ENCODE measurements at places on chromosomes 16 and 17. TPM values are rescaled to one million over a fixed set of nuclear protein-coding genes. Genes with fewer than 3 reads are reported as not detected.

SRL gene
- not detected for total RNA-seq

CCDC92B gene
- not detected for total RNA-seq

HSDL1 gene
- total RNA-seq = 15.7 TPM

NPIPA3 gene
- 0.29 TPM for total RNA-seq

DHX58 gene
- 21.2 TPM for total RNA-seq

TBC1D3H gene
- total RNA-seq = not detected

CNGB1 gene
- not detected for total RNA-seq

All from placental pericyte (primary cell).